ENCODE measurements at places on chromosomes 5 and 9. TPM values are rescaled to one million over a fixed set of nuclear protein-coding genes. Genes with fewer than 3 reads are reported as not detected.

NXNL2 gene
- polyA plus RNA-seq, result 0.57 TPM

KCNN2 gene
- polyA plus RNA-seq, result 0.48 TPM

DNA sequence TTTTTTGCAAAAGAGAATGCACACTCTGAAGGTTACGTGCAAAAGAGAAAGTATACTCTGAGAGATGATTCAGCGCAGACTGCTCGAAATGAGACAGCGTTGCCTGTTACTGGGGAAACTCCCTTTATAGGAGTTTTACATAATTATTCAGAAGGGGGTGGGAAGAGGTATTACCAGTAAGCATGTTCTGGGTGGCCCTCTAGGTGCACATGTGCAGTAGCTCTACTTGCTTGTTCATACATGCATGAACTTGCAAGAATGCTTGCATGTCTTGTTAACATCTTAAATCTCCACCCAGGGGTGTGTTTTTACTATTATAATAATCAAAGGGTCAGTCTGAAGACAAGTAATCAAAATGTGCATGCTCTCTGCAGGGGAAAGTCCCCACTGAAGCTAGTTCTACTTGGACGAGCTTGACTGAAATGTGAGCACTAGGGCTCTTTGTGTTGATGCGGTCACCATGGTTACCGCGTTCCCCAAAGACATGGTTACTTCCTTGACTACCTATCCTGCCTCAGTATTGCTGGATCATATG lies 75.5 kb downstream of the SGCD start:
- H3K27me3 ChIP-seq, result no peaks in the 10 kb centered on the region
- H3K36me3 ChIP-seq, result no peaks in the 10 kb centered on the region
- H3K27ac ChIP-seq, result no peak overlapping the region
- no peak overlapping the region for H3K4me3 ChIP-seq

DNA sequence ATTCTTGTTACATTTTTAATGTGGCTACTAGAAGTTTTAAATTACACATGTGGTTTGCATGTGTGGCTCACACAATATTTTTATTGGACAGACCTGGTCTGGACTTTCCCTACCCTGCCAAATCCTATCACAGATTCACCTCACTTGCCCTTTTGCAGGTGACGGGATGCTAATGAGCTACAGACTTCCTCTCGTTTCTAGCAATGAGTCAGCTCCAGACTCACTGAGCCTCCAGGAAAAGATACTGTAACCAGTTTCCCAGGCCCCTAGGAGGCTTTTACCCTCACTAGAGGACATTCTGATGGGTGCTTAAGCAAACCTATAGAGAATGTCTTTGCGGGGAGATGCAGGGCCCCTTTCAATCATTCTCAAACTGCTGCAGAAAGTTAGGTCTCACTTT lies 135.4 kb downstream of the WDR41 start:
- H3K4me1 ChIP-seq, result no peaks in the 10 kb centered on the region
- no peak for DNase-seq
- H3K36me3 ChIP-seq, result no peaks in the 10 kb centered on the region
- H3K4me3 ChIP-seq, result no peak overlapping the region
- H3K27ac ChIP-seq, result no peak overlapping the region

Data from large intestine (tissue), 12 donors.